ENCODE measurements at places on chromosomes 6 and 20.
A peak's percentile ranks its signal among the peaks of the same experiment; 100 is the strongest.

- DNase-seq = peak; percentile 63
Measured at GRCh38 chr6:156848533-156848932, 71.4 kb downstream of the ARID1B start.

DNA sequence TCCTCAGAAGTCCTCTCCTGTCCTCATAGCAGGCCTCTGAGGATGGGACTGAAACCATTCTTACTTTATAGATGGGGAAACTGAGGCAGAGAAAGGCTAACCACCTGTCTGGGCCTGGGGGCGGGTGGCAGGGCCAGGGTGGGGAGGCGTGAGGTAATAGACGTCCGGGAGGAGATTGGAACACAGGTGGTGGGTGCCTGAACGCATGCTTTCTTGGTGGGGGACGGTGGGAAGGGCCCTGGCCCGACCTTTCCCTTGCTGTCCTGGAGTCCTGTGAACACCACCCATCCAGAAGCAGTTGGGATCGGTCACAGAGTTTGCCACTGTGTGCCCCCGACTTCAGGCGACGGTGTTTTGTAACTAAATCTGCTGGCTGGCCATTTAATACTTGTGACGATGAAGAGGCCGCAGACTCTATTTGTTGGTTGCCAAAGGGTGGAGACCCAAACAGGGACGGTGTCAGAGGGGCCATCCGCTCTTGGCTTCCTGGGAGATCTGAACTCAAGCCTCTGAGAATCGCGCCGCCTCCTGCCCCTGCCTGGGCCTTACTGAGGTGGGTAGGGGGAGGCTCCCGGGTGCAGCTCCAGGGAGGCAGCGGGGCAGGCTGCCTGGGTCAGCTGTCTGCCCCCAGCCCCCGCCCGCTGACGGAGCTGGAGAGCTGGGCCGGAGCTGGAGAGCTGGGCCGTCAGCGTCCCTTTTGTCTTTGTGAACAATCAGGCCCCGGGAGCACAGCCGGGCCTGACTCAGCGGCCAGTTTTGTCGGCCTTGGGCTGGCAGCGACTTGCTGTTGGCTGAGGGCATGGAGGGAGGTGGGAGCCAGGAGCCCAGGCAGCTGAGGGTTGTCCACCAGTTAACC lies 4.1 kb downstream of the RBM38 start:
- no peak for DNase-seq

- no peak for DNase-seq
Measured at GRCh38 chr6:45983062-45983461, 32.6 kb downstream of the CLIC5 start.

DNA sequence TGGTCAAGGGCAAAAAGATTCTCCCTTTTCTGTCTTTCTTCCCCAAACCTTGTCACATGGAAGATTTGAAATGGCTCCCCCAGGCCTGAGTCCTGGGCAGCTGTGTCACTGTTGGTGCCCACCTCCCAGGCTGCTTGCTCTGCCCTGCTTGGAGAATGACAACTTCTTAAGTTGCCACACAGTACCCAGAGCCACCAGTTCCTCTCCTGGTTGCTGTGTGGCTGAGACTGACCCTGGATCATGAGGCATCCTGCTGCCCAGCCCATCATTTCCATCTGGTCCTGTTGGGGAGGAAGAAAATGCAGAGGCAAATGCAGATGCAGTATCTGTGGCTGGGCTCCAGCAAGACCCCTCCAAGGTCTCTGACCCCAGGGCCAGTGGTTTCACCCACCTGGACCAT lies 113.7 kb downstream of the PHACTR3 start:
- no peak for DNase-seq

- no peak for DNase-seq
Measured at GRCh38 chr6:37260040-37260439, 2.1 kb upstream of the TMEM217 start.

GRCh38 chr6:1604158-1605003 lies 5.3 kb upstream of the FOXC1 start:
- DNase-seq = peak; percentile 61

GRCh38 chr6:18011287-18011686 lies 23.9 kb upstream of the KIF13A start:
- no peak for DNase-seq

- DNase-seq = peak; percentile 27
Measured at GRCh38 chr20:41733151-41733550, 115.0 kb upstream of the CHD6 start.

DNA sequence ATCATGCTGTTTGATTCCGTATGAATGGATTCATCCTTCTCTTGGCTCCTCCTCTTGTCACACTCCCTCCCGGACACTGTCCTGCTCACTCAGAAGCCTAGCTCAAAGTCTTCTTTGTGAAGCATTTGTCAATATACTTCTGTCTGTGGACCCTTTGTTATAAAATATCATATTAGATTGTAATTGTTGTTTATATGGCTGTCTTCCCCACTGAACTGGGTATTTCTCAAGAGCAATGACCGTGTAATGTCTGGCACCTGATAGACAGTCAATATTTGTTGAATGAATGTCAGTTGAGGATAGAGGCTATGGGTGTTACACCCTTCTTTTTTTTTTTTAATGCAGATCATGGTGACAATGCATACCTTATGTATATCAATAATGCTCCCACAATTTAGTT lies 335.3 kb downstream of the SOX4 start:
- no peak for DNase-seq

DNA sequence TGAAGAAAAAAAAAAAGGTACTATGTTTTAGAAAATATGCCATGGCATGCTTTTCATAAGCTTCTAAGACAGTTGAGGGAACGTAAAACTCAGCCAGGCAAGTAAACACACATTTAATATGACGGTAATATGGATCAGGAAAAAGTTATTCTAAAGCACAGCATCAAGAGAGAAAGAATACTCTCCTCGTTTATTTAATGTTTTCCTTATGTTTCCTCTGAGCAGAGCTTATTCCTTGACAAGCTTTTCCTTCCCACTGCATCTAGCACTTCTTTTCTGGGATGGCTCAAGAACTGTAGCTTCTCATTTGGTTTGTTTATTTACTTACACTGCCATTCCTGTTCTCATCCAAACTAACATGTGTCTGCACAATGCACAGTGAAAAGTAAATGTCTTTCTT lies 2.7 kb upstream of the RSPO3 start:
- DNase-seq = no peak

GRCh38 chr6:72031471-72031870 lies 145.1 kb downstream of the RIMS1 start:
- no peak for DNase-seq

DNA sequence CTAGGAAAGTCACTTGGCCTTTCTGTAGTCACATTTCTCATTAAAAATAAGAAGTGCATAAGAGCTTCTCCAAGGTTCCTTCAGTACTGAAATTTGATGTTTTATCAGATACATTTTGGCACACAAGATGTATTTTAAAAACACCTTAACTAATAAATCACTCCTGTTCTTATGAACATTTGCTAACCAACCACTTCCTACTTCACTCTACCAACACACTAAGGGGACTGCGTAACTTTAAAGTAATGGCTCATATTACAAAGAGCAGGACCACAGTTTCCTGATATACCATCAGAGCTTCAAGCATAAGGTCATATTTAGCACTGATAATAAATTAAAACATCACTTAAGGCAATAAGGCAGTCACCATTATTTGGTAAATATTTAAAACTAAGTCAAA lies 104.4 kb downstream of the RALGAPA2 start:
- DNase-seq = no peak

DNA sequence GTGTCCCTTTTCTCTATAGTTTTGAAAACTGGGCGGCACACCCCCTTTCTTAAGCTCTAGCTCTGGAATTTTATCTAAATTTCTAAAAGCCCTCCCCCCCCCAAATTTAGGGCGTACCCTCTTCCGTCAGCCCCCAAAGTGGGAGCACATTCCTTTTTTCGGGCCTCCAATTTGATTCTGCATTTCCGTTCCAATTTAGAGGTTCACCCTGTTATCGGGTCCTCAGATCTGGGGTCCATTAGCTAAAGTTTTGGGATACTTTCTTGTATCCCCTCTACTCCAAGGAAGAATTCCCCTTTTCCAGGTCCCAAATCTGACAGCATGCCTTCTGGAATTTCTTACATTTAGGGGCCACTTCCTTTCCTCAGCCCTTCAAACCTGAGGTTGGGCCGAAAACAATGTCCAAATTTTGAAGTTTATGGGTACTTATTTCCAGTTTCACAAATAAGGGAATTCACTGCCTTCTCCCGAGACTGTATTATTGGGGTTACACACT lies 796 bp downstream of the PHF20 start:
- DNase-seq = no peak

DNA sequence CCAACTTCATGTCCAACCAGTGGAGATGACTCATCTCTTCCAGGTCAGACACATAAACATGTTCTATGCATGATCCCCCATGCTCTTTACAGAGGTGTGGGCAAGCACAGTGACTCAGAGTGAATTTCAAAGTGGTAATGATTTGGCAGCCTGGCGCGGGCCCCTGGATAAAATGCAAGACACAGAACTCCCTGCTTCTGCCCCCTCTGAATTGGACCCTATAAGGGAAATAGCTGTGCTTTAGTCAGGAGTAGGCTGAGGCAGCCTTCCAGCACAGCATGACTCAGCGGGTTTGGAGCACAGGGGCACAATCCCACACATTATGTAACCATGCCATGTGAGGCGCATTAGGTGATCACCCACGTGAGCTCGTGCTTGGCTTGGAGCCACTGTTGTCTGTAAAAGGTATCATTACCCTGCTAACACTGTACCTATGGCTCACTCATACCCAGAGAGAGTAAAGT lies 127.4 kb downstream of the C6orf118 start:
- no peak for DNase-seq

- DNase-seq = no peak
Measured at GRCh38 chr20:9072861-9073500, 4.1 kb downstream of the PLCB4 start.

DNA sequence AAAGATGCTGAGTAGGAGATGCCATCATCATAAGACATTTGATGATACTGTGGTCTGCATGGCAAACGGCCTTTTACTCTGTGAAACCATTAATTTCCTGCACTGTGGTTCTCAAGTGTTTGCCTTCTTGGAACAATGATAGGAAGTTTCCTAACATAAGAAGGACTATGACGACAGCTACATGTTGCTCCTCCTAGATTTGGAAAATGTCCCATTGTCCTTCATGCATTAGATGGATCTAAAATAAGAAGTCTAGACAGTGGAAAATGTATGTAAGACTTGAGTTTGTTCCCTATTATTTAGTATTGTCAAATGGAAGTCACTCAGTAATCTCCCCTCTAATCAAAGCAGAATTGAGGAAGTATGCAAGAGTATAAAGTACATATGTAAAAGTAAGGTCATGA lies 98.5 kb upstream of the TMEM170B start:
- DNase-seq = no peak

DNA sequence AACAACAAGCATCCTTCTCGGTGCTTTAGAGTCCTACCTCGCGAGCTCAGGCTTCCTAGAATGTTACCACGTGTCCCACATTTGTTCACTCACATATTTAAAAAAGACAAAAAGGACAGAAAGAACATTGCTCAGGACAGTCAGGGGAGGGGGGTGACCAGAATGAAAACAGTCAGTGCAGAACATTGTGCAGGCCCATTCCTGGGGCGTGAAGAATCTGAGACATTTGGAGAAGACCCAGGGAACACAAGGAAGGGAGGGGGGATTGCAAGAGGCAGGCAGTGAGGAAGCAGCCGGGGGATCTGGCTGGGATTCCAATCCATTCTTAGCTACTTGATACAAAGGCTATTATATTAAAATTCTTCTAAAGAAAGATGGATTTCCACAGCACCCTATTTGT lies 270.4 kb upstream of the CITED2 start:
- DNase-seq = no peak

DNA sequence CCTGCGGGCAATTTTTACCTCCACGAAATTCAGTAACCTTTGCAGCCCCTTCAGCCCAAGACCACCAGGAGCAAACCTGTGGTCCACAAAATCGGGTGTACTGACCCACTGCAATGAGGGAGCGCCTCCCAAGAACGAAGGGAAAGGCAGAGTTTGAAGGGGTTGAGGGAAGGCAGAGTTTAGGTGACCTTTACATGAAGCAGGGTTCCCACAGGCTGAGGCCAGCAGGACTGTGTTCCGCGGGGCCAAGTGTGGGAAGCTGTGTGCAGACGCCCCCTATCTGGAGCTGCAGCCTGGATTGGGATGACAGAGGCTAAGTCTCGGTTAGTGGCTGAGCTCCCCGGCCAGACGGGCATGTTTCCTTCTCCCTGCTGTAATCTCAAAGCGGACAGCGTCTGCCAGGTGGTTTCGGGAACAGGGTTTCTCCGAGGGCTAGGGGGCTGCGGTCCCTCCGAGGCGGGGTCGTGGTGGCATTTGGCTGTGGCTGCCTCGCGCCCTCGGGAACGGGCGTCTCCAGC lies 826 bp upstream of the PYGB start:
- DNase-seq = peak; percentile 67

- DNase-seq = peak; percentile 49
Measured at GRCh38 chr20:33724439-33725094, 4.5 kb upstream of the PXMP4 start.

DNA sequence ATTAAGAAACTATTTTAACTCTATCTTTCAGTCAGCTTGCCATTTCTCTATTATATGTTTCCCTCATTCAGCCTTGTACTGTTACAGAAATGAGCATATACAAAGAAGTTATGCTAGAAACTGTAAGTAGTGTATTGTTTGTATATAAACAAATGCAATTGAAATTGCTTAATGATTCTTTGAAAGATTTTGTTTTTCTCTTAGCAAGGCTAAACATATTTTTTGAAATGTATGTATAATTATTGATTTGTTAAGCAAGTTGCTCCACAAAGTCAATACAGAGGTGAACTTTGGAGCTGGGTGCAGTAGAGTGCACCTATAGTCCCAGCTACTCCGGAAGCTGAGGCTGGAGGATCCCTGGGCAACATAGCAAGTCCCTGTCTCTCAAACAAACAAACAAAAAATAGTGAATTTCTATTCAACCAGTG lies 253.6 kb downstream of the RNGTT start:
- DNase-seq = no peak

- no peak for DNase-seq
Measured at GRCh38 chr20:19741924-19742323, 16.1 kb upstream of the RIN2 start.

DNA sequence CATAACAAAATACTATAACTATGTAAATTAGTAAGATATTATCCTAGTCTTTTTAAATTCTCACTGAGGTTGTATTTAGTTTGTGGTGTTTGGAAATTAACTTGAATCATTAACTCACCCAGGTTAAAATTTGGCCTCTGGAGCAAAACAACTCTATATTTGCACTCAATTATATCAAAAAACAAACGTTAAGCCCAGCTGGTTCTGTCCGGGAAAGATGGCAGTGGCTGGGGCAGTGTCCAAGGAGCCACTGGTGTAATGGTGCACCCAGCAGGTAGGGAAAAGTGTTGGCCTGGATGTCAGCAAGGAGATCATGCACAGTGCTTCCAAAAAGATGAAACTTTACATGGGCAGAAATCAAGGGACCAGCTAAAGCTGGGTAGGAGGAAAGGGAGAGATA lies 285.3 kb upstream of the CITED2 start:
- no peak for DNase-seq

GRCh38 chr20:3041854-3042409 lies 1.5 kb upstream of the GNRH2 start:
- DNase-seq = no peak

GRCh38 chr6:130655586-130655985 lies 171.6 kb upstream of the SMLR1 start:
- no peak for DNase-seq
